ENCODE measurements at places on chromosomes 11 and 22.

- no peak for DNase-seq
Observed at GRCh38 chr11:95195831-95196230, 35.2 kb downstream of the SESN3 start.

- no peak for DNase-seq
Observed at GRCh38 chr22:21101877-21102638, 56.3 kb downstream of the LRRC74B start.

- DNase-seq: no peak
Observed at GRCh38 chr11:69899957-69900821, 81.0 kb upstream of the FGF3 start.

DNA sequence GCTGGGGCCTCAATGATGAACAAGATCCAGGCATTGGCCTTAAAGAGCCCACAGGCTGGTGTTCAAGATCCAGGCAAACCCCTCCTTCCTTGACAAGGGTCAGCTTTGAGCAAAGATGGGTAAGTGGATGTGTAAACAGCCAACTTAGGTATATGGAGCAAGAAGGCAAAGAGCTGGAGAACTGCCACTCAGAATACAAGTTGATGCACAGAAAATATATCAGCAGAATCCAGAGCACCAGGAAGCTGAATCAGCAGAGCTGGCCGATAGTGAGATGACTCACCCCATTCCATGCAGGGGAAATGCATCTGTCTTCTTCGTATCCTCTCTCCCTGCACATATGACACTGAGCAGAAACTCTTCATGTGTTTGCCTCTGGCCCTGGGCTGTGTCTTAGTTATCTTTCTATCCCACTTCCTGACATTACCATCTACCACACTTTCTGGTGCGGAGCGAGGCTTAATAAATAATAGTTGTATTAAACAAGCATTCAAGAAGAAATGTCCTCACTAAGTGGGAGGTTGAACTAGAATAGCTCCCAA lies 57.8 kb downstream of the ENDOD1 start:
- DNase-seq: no peak

DNA sequence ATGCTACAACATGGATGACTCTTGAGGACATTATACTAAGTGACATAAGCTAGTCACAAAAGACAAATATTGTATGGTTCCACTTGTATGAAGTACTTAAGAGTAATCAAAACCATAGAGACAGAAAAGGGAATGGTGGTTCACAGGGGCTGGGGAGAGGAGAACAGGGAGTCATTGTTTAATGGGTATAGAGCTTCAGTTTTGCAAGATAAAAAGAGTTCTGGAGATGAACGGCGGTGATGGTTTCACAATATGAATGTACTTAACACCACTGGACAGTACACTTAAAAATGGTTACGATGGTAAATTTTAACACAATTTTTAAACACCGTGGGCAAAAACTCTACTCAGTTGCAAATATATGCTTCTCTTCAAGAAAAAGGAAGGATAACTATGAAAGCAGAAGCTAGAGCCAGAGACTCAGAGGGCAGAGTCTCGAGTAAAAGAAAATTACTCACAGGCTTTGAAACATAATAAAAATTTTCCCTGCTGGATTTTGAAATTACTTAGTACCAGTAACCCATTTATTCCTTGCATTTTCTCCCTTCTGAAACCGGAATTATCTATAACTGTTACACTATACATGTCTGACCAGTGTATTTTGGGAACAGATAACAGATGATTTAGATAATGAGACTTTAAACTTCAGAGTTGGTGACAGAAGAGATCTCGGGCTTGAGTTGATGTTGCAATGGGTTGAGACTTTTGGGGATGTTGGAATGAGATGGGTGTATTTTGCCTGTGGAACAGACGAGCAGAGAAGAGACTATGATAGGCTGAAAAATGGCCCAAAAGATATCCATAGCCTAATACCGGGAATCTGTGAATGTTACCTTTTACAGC lies 15.0 kb downstream of the MRTFA start:
- no peak for DNase-seq

- no peak for DNase-seq
Observed at GRCh38 chr11:19430346-19430745, 189.6 kb upstream of the E2F8 start.

Measured in suprapubic skin (tissue), 4 donors.